ENCODE measurements at places on chromosomes 1 and 21. TPM values are rescaled to one million over a fixed set of nuclear protein-coding genes. Genes with fewer than 3 reads are reported as not detected.

Gene SPRR2D
- total RNA-seq, result not detected

Gene RCSD1
- total RNA-seq, result 5.9 TPM

Gene GPR89A
- 19.4 TPM for total RNA-seq

Gene IFI44L
- 10.5 TPM for total RNA-seq

GRCh38 chr1:12143631-12144155 is 23.1 kb upstream of the TNFRSF1B start:
- peak; percentile 81 for DNase-seq

- DNase-seq, result no peak
Observed at GRCh38 chr1:5427026-5427613, 565.1 kb downstream of the NPHP4 start.

- no peak for DNase-seq
Observed at GRCh38 chr1:53633073-53633704, 105.8 kb downstream of the GLIS1 start.

- DNase-seq, result no peak
Observed at GRCh38 chr1:52264530-52265115, 101.4 kb downstream of the CC2D1B start.

GRCh38 chr1:174044418-174045222 is 22.5 kb upstream of the RC3H1 start:
- DNase-seq, result no peak

- no peak for DNase-seq
Observed at GRCh38 chr1:219374636-219375035, 201.0 kb downstream of the LYPLAL1 start.

DNA sequence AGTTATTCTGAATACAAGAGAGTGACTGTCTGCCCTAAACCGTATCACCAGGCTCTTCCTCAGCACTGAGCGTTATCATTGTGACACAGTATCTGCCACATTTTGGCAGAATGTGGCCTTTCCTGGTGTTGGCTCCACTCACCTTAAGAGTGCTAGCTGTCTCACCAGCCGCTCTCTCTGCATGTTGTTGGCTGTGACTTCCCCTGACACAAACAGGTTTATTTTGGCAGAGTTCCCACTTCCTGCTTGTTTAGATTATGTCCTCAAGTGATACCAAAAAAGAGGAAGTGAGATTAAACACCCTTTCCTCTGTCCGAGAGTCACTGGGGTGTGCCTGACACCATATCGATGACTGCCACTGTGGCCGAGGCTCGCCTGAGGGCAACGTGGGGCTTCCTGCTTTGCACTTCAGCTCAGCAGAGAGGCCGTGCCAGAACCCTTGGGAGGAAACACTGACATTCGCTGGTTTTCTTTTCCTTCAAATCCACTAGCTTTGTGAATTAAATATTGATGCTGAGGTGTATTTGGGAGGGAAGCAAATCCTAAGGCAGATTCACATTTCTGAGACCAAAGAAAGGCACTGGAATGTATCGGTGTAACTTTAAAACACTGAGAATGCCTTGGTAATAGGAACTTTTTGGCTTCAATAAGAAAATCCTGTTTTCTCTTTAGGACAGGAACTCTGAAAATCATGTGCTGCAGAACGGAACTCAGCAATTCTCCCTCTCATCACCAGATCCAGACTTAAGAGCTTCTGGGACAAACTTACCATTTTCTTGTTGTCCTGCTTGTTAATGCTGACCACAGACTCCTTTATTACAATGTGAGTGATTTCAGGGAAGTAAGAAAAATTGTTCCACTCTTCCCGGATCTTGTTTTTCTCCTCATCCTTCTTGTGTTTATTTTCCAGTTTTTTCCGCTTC is 102.1 kb downstream of the JAK1 start:
- DNase-seq, result no peak

Data from ovary (tissue), 10 donors.